ENCODE measurements at places on chromosomes 4 and X.
A peak's percentile ranks its signal among the peaks of the same experiment; 100 is the strongest.

DNA sequence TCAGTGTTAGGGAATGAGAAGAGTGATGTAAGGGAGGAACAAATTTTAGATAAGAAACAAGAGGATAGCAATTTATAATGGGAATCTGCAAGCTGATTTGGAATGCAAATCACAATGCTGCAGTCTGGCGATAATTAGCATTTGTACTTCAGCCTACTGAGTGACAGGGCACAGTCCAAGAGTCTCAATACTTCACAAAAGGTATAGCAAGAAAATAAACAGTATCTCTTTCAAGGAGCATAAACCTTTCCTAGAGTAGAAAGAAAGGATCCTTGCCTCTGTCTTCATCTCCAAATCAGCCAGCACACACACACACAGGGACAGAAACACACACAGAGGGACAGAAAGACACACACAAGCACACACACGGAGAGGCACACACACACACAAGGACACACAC, 1.1 kb upstream of the GPM6A start:
- DNase-seq: no peak

- DNase-seq: no peak
Observed at GRCh38 chr4:186104890-186105646, 564 bp downstream of the FAM149A start.

DNA sequence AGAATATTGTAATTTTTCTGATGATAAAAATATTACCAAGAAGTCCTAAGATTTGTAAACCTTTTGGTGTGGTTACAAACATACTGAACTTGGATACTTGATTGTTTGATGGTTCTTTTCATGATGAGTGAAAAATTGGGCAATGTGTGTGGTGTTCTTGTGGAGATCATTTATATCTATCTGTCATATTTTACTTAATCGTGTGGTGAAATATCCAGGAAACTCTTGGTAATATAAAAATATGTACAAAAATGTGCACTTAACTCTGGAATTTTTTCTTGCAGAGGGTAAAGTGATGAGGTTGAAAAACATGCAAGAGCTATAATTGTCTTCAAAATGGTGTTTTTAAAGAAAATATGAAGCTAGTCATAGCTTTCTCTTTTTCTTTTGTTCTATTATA, 2.8 kb downstream of the DCUN1D4 start:
- no peak for DNase-seq

- no peak for DNase-seq
Observed at GRCh38 chr4:160319221-160319867, 1216.5 kb downstream of the RAPGEF2 start.

DNA sequence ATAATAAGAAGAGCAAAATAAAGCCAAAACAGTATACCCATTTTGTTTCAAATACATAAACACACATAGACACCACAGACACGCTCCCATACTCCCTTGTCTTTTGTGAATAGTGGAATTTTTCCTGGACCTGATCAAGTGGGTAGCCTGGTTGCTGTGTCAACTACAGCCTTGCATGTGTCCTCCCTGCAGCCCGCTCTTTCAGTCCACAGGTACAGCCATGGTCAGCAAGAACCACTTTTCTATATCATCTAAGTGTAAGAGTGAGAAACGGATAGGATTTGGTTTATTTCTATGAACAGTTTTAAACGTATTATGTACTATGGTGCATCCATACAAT, 9.8 kb downstream of the PWWP3B start:
- no peak for DNase-seq

DNA sequence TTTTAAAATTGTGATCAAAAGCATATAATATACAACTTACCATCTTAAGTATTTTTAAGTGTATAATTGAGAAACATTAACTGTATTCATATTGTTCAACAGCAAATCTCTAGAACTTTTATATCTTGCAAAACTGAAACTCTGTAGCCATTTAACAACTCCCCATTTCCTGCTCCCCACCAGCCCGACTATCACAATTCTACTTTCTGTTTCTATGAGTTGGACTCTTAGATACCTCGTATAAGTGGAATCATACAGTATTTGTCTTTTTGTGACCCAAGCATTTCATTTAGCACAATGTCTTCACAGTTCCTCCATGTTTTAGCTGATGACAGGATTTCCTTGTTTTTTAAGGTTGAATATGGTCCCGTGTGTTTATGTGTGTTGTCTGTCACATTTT, 106.0 kb downstream of the LRBA start:
- DNase-seq: no peak

DNA sequence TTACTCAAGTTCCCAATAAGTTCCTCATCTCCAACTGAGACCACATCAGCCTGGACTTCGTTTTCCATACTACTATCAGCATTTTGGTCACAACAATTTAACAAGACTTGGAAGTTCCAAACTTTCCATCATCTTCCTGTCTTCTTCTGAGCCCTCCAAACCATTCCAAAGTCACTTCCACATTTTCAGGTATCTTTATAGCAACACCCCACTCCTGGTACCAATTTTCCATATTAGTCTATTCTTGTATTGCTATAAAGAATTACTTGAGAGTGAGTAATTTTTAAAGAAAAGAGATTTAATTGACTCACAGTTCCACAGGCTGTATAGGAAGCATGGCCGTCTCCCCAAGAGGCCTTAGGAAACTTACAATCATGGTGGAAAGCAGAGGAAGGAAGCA, 138.6 kb upstream of the GPRIN3 start:
- no peak for DNase-seq

DNA sequence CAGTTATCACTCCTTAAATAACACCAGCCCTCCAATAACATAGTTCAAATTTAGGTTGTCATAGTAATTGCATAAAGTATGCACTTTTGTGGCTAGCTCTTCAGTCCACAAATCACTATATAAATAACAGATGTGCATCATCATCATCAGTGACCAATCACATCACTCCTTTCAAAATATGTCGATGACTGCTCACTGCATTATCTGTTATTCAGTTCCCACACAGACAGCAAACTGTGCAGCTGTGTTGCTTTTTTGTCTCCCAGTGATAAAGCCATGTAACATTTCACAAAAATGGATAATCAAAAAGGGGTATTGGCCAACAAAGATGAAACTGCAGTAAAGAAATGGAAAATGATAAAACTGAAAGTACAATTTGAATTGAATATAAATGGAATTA, 205.4 kb downstream of the DCLK2 start:
- DNase-seq: peak; percentile 93

- no peak for DNase-seq
Observed at GRCh38 chr4:110033355-110034025, 120.8 kb downstream of the EGF start.

GRCh38 chr4:6492027-6492590, 19.7 kb upstream of the PPP2R2C start:
- no peak for DNase-seq

DNA sequence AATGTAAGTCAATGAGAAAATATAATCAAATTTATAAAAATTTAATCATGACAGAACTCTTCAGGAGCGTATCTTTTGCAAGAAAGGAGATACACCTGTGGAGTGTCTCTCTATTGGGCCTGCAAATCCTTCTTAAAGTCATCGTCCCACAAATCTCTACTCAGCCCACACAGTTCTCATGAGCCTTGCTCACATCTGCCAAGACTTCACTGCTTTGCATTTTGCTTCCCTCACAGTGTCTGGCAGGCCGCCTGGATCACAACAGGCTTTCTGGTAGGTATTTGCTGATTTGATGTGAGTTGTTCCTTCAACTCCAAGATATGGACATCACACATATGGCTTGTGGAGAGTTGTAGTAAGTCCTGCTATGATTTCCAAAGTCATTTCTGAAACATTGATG, 183.1 kb upstream of the ARX start:
- no peak for DNase-seq

DNA sequence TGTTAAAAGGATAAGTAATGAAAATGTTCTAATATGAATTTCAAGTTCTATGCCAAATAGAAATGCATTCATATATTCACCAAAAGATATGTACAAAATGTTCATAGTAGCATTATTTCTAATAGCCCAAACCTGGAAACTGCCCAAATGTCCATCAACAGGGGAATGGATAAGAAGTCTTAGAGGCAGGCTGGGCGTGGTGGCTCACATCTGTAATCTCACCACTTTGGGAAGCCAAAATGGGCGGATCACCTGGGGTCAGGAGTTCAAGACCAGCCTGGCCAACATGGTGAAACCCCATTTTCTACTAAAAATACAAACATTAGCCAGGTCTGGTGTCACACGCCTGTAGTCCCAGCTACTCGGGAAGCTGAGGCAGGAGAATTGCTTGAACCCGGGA, 2.3 kb upstream of the HPRT1 start:
- no peak for DNase-seq

DNA sequence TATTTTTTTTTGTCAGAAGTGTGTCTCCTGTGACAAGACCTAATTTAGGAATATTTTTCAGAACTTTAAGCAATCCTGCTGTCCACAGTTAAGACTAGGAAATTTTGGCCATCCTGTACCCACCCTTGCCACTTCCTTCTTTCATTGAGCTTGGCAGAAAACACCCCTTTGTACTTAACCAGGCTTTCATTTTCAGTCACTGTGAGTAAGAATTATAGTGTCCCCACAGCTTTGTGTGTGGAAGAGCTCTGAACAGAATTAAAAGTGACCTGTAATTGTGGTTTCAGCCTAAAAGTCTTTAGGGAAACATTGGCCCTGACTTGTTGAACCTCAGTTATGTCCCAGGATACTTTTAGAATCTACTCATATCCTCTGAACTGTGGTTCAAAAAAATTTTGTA, 153.7 kb upstream of the BMP3 start:
- DNase-seq: no peak

GRCh38 chr4:147487616-147488015, 6.7 kb downstream of the EDNRA start:
- no peak for DNase-seq

- no peak for DNase-seq
Observed at GRCh38 chr4:17322514-17322913, 189.4 kb downstream of the QDPR start.

GRCh38 chr4:17058536-17058915, 160.1 kb upstream of the LDB2 start:
- DNase-seq: no peak

DNA sequence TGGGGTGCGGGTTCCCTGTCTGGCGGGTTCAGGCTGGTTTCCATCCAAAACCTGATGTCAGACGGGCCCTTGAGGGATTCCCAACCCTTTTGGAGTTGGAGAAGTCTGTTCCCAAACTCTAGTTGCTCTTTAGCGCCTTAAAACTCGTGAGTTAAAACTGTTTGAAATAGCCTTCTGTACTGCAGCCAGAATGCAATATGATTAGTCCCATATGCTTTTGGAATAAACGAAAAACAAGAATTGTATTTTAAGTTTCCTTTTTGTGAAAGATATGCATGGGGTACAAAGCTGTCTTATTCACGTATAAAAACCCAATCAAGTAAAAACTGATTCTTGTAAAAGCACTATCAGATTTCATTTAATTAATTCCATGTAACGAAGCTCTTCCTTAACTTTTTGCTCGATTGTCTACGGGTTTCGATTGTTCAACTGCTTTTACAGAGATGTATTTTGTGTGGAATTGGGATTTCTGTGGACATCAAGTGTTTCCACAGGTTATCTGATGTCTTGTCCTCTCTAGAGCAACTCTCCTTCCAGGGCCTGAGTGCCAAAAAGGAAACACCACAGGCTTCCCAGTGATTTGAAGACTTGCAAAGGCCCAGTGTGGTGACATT, 49.5 kb downstream of the CLDN34 start:
- no peak for DNase-seq

GRCh38 chr4:155974996-155975395, 21.3 kb upstream of the CTSO start:
- no peak for DNase-seq

DNA sequence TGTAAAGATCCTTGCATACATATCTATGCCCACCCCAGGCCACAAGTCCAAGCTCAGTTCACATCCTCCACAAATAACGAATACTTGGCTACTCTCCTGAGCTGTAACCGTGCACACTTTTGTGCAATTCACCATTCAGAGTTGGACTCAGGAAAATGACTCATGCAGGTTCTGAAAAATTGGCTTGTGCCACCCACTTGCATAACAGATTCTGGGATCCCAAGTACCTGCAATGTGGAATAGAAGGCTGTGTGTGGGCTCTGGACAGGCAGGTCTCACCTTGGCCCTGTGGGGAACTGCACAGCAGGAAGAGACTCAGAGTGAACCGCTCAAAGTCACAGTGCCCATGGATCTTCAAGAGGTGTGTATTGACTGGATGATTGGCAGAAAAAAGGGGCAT, 502.7 kb downstream of the PACRGL start:
- no peak for DNase-seq

- no peak for DNase-seq
Observed at GRCh38 chr4:121827853-121828252, 4.2 kb upstream of the CCNA2 start.

- DNase-seq: no peak
Observed at GRCh38 chrX:23911126-23911835, 3.5 kb downstream of the CXorf58 start.

DNA sequence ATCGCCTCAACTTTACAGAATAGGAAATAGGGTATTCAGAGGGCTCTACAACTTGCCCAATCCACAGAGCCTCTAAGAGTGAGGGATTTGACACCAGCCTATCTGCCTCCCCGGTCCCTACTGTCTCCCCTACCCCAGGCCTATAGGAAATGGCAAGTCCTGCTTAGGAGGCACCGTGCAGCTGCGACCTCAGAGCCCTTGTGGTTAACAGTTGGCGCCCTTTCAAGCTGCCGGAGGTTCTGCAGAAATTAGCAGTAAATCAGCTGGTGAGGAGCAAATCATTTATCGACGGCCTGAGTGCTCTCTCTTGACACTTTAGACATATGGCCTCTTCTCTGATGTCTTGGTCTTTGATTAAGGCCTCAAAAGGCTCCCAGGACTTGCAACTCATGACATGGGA, 96.9 kb downstream of the CLNK start:
- DNase-seq: peak; percentile 8

DNA sequence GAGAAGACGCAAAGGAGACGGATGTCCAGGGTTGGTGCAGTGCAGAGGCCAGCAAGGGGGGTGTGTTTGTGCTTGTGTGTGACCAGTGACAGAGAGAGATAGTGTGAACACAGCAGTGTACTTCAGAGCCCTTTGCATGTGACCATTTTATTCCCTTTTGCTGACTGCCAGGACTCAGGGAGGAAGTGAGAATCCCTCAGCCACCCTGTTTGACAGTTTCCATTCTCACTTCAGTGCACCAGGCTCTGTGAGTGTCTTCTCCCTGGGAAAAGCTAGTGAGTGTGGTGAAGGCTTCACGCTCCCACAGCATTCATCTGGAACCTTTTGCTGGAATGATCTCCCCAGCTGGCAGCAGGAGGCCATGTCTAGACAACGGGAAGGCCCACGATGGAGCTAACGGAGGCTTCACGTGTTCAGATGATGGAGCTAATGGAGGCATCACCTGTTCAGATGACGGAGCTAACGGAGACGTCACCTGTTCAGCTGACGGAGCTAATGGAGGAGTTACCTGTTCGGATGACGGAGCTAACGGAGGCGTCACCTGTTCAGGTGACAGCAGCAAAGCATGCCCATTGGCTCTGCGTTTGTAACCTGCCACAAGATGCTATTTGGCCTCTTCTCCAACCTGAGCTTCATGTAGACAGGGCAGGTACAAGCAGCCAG, 195.4 kb downstream of the AFAP1 start:
- DNase-seq: no peak

DNA sequence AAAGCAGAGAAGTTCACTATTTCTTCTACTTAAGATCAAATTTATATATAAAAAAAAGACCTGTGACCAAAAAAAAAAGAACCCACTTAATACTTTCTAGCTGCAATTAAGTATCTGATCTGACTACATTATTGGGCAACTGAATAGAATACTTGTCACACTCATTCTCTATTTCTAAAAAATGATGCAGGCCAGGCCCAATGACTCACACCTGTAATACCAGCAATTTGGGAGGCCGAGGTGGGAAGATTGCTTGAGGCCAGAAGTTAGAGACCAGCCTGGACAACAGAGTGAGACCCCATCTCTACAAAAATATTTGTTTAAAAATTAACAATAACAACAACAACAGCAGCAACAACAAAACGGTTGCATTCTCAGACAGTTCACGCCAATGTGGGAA, 108.8 kb upstream of the BMP2K start:
- DNase-seq: no peak
